Endothelial cell of umbilical vein (primary cell): ENCODE measurements at places on chromosomes 5 and 9. TPM values are rescaled to one million over a fixed set of nuclear protein-coding genes. Genes with fewer than 3 reads are reported as not detected.

DNA sequence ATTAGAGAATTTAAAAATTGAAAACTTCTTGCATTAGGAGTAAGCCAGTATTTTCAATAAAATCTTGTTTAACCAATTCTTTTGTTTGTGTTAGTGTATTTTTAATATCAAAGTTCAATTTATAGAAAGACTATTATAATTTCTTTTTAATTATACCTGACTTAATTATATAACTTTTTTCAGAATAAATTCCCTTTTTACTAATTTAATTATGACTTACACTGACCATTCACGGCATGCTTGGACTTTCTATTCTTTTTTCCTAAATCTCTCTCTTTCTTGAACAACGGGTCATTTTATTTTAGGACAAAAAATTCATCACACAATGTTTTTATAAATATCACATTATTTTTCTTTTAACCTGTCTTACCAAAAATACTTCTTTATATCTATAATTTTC, 555.3 kb upstream of the PTGER4 start:
- no peak for DNase-seq

DNA sequence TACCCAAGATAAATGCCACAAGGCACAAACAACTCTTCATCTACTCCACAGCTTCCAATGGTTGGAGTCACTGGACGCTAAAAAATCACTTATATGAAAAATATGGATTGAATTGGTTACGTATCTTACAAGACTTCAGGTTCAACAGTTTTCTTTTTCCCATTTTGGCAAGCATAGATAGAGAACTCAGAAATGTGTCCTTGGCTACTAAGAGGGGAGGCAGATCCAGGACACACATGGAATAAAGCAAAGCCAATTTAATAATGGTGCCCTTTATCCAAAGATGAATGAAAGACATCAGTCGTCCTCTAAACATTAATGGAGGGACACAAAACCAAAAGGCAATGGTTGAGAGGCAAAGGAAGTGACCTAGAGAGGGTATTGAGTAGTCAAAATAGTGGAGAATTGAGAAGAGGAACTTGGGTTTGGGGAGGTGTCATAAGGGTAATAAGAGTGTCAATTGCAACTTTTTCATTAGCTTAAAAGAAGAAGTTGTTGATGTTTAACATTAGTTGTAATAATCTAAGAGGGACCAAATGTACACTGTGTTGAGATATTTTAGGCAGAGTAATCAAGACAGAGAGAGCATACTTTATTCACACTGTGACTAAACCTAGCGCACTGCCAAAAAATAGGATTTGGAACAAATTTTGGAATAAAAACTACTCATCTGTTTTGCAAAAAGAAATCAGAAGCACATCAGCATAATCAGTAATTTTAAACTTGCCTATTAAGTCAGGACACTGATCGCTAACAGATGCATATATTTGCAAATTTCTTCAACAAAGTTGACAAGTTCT, 308.2 kb downstream of the ARL15 start:
- no peak for DNase-seq

GRCh38 chr5:131285703-131286399, 22.0 kb downstream of the CDC42SE2 start:
- DNase-seq: no peak

SOWAHA gene
- not detected in 2 replicates for total RNA-seq

TLR4 gene
- total RNA-seq: 38.6 and 41.7 TPM in 2 replicates

DNA sequence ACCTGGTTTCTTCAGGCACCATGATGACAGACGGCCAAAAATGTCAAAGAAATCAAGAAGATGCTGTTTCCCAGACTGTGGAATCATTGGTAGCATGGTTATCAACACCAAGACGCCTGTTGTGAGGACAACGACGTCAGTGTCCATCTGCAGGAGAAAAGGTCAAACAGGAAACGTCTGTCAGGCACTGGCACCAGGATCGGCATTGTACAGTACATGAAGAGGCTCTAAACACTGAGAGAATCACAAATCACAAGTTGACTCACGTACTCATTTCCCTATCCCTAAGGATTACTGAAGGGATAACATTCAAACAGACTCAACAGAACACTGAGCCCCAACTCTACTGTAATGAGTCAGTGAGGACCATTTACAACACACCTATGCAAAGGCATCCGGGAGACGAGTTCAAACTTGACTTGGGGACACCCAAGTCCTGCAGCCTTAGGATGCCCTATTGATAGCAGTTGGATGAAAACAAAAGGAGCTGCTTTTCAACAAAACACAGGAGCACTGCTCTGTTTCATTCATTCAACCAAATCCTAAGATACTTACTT, 21.0 kb downstream of the TSC1 start:
- no peak for DNase-seq

LHX6 gene
- total RNA-seq: 9.4 and 18.4 TPM in 2 replicates

GRCh38 chr9:135048758-135049444, 38.6 kb upstream of the OLFM1 start:
- no peak for DNase-seq

- DNase-seq: no peak
Observed at GRCh38 chr9:110213413-110214044, 5.6 kb upstream of the C9orf152 start.

DNA sequence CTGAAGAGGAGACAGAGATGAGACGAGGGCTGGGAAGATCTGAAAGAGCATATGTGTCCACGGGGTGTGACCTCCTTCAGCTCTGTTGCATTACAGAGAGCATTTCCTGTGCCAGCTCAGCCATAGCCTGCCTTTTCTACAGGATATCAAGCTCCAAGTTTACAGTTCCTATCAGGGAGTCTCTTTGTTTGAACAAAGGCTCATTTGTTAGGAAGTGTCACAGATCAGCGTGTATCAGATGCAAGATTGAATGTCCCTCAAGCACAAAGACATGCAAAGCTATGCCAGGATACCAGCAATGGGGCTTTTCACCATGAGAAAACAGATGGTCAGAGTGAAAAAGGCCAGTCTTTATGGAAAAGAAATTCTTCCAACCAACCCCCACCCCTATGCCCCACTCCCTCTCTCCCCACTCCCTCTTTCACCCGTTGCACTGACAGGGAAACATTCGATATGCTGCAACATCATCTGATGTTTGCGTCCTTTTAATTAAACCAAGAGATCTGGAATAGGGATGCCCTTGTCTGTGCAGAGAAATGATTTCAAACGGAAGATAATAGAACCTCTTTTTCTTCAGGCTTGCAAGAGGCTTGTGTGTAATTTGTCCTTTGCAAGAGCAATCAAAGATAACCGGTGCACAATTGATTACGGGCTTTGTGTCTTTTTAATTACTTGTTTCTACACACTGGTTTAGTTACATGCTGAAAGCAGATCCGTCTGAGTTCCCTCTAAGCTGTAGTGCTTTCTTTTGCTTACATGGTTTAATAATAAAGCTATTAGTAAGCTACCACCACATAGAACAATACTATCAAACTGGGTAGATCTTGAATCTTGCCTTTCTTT, 263.1 kb upstream of the RGMB start:
- DNase-seq: peak; percentile 28
